ENCODE measurements at places on chromosomes 11 and 22.

DNA sequence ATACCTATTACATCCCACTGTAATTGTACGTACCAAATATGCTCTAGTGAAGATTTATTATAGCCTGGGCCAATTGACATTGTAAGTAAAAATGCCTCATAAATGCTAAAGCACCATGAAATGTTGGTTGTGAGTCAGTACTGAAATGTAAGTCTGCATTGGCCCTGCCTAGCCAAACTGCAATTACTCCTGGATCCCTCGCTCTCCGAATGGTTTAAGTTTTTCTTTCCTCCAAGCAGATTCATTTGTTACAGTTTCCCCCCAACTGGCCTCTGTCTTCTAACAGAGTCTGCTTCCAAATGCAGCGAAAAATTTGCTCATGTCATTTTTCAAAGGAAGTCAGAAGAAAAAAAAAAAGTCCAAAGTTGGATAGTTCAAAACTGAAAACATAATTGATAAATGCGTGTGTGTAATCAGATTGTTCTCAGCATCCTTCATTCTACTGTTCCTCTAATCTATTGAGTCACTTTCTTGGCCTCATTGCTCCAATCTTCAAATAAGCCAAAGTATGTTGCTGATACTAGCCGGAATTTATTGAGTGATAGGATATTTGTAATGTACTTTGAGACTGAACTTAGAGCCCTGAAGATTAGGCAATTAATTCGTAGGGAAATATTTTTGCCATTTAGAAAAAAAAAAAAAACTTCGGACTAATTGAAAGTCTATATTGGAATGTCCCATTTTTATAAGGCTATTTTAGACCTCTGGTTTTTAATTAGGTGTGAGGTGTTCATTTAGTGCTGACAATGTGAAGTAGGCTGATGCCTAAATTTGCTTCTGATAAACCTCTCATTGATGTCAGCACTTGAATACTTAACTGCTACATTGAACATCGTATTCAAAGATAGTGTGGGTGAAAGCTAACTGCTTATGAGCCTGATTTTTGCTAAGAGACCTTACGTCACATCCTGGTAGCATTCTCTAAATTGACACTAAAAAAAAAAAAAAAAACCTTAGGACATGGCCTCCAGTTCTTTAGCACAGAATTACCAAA is 93.4 kb downstream of the WT1 start:
- no peak for DNase-seq

DNA sequence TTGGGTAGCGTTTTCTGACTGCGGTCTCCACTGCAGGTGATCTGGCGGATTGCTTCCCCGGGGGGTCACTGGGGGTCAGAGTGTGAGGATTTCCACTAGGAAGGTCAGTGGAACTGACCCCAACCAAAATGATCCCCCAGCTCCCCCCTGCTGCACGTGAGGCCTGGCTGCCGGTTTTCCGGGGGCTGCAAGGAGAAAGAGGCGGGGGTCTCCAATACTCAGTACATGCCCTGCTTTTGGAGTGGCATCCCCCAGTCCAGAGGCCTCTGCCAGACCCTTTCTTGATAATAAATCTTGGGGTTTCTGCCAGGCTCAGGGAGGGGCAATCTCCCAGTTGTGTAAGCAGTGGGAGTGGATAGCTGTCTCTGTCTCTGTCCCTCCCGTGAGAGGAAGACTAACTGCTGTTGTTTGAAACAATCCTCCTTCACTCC is 71.5 kb upstream of the RTL6 start:
- DNase-seq: no peak

- no peak for DNase-seq
Measured at GRCh38 chr11:112320668-112321067, 60.0 kb upstream of the PLET1 start.

GRCh38 chr11:44315947-44316658 is 6.2 kb upstream of the ALX4 start:
- DNase-seq: no peak

DNA sequence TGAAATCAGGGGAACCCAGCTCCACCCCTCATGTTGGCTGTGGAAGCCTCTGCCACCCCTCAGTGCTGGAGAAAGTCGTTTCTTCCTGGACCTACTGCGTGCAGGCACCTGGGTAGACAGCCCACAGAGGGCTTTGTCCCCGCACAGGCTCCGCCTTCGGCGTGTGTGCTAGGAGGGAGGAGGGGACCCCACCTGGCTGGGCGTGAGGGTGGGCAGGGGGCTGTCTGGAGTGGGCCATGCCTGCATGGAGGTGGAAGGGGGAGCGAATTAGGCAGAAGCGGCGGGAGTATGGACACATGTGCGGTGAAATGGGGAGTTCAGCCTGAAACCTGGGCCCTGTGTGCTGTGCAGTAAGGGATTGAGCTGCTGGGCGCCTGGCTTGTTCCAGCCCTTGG is 49.3 kb downstream of the FBLN1 start:
- DNase-seq: no peak

DNA sequence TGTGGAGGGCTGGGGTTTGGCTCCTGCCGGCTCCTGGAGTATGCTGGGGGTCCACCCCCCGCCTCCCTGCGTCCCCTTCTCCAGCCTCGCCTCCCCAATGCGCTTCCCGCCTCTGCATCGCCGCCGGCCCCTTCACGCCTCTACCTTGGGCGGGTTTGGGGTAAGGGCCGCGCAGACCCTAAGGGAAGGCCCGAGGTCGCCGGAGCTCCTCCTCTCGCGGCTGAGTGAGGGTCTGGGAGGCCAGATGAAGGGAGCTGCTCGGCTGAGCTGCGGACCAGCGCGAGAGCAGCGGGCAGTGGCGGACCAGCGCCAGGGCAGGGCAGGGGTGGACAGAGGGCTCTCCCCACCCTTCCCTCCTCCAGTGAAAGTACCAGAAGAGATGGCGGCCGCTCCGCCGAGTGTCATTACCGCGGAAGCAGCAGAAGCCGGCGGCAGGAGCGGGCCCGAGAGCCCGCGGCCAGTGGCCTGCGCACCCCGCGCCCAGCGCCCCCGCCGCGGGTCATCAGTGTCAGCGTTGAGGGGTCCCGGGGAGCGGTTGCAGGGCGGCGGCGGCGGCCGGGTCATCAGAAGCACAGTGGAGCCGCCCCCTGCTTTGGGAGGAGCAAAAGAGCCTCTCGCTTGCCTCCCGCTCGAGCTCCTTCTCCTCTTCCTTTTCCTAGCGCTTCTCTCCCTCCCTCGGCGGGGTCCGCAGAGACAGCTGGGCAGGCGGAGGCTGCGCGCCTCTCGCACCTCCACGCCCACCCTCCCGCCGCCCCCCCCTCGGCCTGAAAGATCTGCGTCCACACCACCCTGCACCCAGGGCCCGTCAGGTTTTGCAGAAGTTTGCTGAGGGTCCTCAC is 255.6 kb upstream of the CADM1 start:
- DNase-seq: no peak

- DNase-seq: no peak
Measured at GRCh38 chr11:84524422-84525051, 1102.6 kb downstream of the DLG2 start.

DNA sequence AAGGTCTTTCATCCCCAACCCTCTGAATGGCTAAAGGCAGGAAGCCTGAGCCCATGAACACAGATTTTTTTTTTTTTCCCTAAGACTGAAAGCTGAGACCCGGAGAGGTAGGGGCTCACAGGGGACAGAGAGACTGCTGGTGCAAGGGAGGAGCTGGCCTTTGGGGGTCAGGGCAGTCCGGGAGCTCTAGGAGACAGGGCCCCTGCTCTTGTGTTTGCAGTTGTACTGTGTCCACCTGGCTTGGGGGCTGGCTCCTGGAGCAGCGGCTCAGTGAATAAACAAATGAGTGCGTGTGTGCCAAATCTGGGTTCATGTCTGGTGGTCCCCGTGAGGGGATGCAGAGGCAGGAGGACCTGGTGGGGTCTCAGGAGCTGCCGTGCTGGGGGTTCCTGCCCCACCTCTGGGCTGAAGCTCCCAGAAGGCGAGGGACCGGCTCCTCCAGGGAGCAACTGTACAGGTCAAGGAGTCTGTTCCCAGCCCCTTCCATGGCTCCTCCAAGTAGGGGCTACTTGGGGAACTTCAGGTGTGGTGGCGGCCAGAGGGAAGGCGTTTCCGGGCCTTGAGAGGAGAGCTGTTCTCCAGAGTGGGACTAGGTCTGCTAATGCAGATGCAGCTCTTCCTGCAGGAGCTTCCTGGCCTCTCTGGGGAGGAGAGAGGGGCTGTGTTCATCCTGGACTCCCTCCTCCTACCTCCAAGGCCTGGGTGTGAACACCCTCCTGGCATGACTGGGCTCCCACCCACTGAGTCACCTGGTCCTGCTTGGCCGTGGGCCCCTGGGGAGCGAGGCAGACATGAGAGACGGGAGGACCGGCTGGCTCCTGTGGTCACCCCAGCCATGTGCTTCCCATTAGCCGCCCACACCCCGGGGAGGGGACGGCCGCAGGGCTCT is 57.6 kb downstream of the FBXO7 start:
- DNase-seq: no peak

DNA sequence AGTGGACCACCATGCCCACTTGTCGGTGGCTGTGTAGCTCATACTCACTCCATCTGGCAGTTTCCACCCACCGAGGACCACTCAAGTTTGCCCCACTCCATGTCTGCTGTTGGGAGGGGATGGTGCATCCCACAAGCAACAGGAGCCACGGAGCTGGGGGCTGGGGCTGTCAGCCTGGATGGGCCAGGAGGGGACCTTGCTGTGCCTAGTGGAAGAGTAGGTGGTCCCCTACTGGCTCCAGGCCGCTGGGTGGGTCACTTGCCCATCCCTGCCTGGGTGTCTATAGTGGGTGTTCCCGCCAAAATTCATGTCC is 57.0 kb downstream of the SMIM38 start:
- DNase-seq: no peak

DNA sequence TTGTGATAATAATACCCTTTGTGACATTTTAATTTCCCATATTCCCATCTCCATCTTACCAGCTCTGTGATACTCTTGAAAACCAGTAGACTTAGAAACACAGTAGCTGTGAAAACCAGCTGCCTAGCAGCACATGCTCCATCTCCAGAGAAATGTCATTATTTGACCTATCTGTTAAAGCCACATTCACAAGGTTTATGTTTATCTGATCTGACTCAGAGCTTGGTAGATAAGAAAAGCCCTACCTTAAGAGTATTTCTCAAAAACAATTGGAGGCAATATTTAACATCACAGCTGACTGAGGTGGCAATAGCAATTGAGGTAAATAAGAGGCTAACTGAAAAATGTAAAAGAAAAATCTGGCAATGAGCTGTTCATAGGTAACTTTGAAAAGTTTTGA is 8.1 kb upstream of the ANO3 start:
- DNase-seq: no peak

- DNase-seq: peak; percentile 86
Measured at GRCh38 chr11:14904745-14905103, 12.7 kb upstream of the CYP2R1 start.

GRCh38 chr11:74412321-74412720 is 14.1 kb upstream of the PGM2L1 start:
- no peak for DNase-seq

GRCh38 chr11:80816966-80817365 is 1376.1 kb upstream of the TENM4 start:
- no peak for DNase-seq

- no peak for DNase-seq
Measured at GRCh38 chr11:13321431-13321830, 43.8 kb downstream of the BMAL1 start.

GRCh38 chr11:43278193-43278956 is 33.4 kb upstream of the API5 start:
- DNase-seq: no peak
